ENCODE measurements at places on chromosomes 12 and 14.

GRCh38 chr14:51182131-51182565 is 57.9 kb upstream of the TMX1 start:
- no peak for DNase-seq

- no peak for DNase-seq
Measured at GRCh38 chr12:27207615-27208413, 36.3 kb upstream of the STK38L start.

GRCh38 chr14:103103461-103104388 is 9.2 kb downstream of the EXOC3L4 start:
- DNase-seq = no peak

DNA sequence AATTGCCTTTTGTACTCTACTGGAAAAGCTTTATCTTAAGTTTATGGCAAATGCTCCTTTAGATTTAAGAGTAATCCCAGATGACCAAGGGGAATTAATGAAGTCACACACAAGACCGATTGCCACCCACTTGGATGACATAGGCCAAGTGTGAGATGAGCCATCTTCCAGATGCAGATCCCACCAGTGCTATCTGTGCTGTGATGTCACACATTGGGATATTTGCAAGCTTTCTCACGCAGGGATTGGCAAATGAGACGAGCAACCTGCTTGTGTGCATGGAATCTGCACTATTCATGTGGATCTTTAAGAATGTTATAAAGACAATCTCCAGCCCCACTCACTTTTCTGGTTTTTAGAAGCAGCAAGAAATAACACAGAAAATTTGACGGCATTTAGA is 602.1 kb upstream of the TMEM132C start:
- DNase-seq = no peak

GRCh38 chr14:73746520-73747378 is 32.6 kb upstream of the PNMA1 start:
- no peak for DNase-seq

GRCh38 chr12:59158681-59159080 is 238.4 kb upstream of the LRIG3 start:
- no peak for DNase-seq

DNA sequence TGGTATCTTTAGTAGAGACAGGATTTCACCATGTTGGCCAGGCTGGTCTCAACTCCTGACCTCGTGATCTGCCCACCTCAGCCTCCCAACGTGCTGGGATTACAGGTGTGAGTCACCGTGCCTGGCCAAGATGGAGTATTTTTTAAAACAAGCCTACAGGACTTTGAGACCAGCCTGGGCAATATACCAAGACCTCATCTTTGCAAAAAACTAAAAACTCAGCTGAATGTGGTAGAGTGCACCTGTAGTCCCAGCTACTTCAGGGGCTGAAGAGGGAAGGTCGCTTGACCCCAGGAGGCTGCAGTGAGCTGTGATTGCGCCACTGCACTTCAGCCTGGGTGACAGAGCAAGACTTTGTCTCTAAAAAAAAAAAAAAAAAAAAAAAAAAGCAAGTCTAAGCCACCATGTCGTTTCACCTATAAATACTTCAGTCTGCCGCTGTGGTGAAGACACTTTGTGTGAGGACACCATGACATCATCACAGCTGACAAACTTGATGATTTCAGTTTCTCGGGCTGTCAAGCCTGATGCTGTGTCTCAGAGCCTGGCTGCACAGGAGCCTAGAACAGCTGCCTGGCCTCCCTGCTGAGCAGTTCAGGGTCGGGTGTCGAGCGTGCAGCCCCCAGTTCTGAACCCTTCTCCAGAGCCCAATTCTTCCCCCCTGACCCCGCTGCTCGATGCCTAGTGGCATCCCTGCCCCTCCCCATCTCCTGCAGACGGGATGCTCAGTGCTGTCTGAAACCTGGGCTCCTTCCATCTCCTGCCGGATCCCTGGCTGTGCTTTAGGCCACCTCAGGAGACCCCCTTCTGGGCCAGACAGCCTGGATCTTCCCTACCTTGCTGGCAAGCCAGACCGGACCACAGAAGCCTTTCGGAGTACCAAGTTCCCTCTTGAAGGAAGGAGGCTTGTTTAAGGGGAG is 119.2 kb upstream of the EVL start:
- no peak for DNase-seq

DNA sequence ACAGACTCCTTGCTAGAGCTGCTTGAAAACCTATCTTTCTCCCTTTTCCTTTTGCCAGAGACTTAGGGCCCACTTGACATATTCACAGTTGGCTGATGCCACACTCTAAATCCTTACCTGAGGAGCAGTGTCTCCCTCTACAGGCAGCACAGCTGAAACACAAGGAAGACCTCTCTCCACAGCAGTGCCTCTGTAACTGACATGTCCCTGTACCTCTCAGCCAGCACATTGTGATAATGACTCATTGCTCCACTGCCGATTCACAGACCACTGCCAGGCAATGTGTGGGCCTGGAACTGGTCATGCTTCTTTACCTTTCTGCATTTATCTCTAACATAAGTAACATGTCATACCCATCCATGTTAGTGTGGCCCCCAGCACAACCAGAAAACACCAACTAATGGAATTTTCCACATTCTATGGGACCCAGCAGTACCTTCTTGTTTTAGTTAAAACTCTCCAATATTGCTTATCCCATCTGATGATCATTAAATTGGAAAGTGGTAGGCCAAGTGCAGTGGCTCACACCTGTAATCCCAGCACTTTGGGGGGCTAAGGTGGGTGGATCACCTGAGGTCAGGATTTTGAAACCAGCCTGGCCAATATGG is 56.5 kb downstream of the GTF2A1 start:
- DNase-seq = peak; percentile 55

DNA sequence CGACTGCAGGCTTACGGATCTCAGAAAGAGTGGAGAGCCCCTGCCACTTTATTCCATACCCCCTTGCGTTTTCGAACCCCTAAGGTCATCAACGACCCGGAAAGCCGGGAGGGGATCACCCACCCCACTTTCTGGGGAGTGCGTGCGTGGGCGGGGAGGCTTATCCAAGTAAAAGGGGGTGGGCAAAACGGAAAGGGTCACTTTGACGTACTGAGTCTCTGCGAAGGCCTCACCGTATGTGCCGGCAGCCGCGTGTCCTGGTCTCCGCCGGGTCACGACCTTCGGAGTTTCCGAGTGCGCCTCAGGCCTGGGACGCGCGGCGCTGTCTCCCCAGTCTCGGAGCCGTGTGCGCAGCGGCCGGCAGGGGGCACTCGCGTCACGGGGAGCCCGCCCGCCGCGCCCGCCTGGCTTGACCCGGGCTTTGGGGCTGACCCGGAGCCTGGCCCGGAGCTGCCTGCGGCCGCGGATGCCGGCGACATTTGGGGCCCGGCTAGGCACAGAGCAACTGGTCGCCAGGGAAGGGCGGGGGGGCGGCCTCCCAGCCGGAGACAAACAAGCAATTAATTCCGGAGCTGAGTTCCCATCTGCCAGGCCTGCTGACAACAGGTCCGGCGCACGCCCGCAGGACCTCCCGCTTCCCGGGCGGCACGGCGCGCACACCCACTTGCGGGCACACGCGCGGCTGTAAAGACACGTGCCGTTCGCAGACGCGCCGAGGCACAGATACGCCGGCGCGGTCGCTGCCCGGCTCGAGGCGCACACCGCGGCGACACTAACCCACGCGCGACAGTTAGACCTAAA is 890 bp upstream of the KIF26A start:
- DNase-seq = no peak

GRCh38 chr14:80792771-80793170 is 148.8 kb downstream of the CEP128 start:
- DNase-seq = no peak

DNA sequence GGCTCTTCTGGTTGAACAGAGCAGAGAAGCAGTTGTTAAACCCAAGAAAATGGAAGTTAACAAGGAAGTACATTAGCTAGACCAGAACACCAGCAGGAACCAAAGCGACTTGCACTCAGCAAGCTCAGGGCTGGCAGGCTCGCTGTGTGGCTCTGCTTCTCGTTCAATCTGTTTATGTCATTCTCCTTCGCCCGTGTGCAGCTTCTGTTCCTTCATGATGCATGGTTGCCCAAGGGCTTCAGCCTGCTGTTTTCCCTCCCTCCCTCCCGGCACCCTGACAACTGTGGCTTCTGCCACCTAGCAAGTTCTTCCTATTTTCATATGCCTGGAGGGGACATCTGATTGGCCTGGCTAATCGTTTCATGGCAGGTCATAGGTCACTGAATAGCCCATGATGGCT is 25.3 kb downstream of the PIGH start:
- DNase-seq = no peak

GRCh38 chr12:52307836-52308805 is 13.1 kb downstream of the KRT83 start:
- DNase-seq = no peak

- no peak for DNase-seq
Measured at GRCh38 chr12:75881920-75882319, 149.7 kb downstream of the PHLDA1 start.

DNA sequence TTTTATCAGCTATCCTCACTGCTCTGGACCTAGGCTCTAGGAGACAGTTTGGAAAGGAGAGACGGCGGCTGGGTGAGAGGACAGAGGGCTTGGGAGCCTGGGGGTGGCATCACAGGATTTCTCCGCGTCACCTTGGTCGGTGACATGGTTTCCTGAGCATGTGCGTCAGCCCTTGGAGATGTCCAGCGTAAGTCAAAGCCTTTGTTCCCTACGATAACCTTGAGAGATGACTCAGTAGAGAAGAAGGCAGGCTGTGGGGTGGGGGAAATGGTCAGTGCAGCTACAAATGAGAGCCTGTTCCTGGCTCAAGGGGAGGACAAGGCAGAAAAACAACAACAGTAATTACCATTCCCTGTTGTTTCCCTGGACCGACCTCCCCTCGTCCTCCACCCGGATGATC is 90.2 kb upstream of the TBX3 start:
- no peak for DNase-seq

DNA sequence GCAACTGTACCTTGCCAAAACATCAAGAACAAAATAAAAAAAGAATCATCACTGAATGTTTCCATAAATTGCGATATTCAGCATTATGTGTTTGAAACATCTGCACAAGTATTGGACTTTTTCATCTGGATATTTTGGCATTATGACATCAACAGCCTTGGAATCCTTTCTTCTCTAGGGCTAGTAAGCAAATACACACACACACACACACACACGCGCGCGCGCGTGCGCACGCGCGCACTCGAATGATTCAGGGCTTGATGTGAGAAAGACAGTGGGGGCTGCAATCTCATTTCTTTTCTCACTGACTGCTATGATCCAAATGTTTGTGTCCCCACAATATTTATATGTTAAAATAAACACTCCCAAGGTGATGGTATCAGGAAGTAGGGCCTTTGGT is 90.0 kb upstream of the SLC38A4 start:
- peak; percentile 74 for DNase-seq

GRCh38 chr12:123250471-123251383 is 17.5 kb downstream of the MTRFR start:
- no peak for DNase-seq

GRCh38 chr12:93230326-93230720 is 147.4 kb upstream of the NUDT4 start:
- no peak for DNase-seq

GRCh38 chr14:55274751-55275150 is 3.5 kb downstream of the FBXO34 start:
- peak; percentile 4 for DNase-seq

DNA sequence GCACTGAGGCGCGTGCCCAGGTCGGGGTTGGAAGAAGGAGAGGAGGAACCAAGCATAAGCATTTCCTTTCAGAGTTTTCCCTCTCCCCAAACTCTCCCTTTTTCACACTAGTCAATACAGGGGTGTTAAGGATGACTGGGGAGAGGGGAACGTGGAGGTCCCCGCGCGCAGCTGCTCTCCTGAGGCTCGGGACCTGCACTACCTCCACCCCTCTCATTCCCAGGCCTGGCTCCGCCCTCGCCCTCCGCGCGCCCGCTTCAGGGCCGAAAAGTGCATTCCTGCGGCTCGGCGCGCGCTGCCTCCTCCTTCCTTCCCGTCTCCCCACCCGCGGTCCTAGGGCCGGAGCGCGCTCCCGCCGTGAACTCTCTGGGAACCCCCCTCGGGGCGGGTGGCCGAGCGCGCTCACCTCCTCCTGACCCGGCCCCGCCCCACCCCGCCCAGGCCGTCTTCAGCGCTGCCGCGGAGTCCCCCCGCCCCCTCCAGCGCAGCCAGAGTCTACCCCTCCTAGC is 11.3 kb downstream of the RARG start:
- peak; percentile 76 for DNase-seq

- DNase-seq = no peak
Measured at GRCh38 chr14:105165761-105166485, 2.7 kb downstream of the JAG2 start.

- peak; percentile 76 for DNase-seq
Measured at GRCh38 chr12:55720894-55721444, 776 bp downstream of the RDH5 start.

DNA sequence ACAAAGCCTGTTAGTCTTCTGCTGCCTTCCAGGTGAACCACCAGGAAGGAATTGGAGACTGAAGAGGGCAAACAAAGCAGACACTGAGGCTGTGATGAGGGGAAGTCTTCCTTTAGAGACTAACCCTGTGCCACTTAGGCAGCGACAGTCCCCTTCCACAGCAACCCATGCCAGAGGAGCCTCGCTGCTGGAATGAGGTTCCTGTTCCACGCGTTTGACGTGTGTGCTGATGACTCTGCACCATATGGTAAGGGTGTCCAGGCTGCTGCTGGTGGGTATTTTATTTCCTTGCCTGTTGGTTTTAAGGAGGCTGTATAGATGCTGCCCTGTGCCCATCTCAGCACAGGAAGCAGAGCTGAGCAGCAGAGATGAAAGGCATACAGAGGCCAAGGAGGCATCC is 361.9 kb upstream of the FKBP4 start:
- DNase-seq = no peak

DNA sequence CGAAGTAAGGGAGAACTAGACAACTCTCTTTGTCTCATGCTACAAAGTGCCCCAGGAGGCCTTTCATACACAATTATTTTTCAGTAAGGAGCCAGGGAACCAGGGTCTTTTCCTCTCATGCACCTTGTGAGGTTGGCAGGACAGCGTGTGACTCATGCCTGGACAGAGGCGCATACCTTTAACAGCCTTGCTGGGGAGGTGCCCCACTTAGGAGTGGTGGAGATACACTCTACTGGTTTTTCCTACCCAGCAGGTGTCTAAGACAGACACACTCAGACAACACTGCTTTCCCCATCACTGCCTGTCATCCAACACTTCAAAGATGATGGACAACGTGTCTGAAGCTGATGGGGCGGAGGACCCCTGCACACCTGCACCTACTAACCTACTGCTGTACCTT is 49.1 kb downstream of the B4GALNT3 start:
- DNase-seq = no peak

- DNase-seq = no peak
Measured at GRCh38 chr12:49838973-49839633, 3.8 kb downstream of the BCDIN3D start.

DNA sequence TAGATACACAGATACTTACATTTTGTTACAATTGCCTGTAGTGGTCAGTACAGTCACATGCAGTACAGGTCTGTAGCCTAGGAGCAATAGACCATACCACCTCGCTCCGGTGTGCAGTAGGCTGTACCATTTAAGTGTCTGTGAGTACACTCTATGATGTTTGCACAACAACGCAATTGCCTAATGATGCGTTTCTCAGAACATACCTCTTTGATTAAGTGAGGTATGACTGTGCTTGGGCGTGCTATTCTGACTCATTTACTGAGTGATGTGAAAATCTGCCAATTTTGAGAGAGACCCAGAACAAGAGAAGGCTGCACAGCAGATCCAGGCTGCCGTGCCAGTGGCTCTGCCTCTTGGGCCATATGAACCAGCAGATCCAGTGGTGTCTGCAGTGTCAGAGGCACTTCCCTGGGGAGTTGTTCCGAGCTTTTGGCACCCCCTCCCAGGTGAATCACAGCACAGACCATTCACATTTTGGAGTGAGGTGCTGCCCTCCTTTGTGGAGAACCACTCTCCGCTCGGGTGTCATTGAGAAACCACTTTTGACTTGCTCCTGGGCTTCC is 20.4 kb downstream of the DLK1 start:
- DNase-seq = peak; percentile 88
